ENCODE measurements at places on chromosomes 2 and 18.

GRCh38 chr2:23430263-23430662 is 45.3 kb downstream of the KLHL29 start:
- no peak for DNase-seq

GRCh38 chr2:10441948-10442347 is 6.2 kb downstream of the ODC1 start:
- DNase-seq, result no peak

DNA sequence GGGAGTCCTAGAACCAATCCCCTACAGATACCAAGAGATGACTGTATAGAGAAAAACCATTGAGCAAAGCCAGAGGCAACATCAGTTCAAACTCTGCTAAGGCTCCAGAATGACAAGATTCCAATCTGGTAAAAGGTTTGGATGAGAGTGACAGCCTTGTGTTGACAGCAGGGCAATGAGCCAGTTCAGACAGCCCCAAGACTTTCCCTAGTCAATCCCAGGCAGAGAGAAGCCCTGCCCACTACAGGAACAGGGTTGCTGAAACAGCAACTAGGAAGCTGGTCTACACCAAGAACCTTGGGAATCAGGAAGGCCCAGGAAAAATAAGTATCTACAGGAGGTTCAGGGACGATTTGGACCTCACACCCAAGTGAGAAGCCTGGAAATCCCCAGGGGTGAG is 3.3 kb downstream of the PSTPIP2 start:
- no peak for DNase-seq

- peak; percentile 68 for DNase-seq
Observed at GRCh38 chr2:58107803-58108710, 61.5 kb downstream of the VRK2 start.

- no peak for DNase-seq
Observed at GRCh38 chr2:33268246-33268831, 208.1 kb upstream of the RASGRP3 start.

GRCh38 chr18:62183578-62184195 is 3.2 kb downstream of the PIGN start:
- no peak for DNase-seq

GRCh38 chr2:42136782-42137124 is 32.4 kb upstream of the EML4 start:
- no peak for DNase-seq

DNA sequence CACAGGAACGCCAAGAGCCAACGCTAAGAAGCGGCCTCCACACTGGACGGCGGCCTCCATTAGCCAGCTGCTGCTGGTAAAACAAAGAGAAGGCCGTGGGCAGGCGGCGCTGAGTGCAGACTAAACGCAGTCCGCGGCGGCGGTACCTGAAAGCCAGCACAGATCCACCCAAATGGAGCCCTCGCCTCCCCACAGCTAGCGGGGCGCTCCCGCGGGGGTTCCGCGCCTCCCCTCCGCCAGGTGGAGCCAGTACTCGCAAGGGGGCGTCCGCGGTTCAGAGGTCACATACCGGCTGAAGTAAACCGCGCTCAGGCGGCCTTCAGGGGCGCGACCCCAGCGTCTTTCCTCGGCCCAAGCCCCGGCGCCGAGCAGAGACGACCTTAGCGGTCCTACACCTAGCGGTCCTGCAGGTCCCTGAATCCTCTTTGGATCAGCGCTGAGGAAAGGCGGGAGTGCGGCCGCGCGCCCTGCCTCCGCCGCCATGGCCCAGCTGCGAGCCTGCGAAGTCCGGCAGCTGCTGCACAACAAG is 293.1 kb upstream of the ERBB4 start:
- no peak for DNase-seq

DNA sequence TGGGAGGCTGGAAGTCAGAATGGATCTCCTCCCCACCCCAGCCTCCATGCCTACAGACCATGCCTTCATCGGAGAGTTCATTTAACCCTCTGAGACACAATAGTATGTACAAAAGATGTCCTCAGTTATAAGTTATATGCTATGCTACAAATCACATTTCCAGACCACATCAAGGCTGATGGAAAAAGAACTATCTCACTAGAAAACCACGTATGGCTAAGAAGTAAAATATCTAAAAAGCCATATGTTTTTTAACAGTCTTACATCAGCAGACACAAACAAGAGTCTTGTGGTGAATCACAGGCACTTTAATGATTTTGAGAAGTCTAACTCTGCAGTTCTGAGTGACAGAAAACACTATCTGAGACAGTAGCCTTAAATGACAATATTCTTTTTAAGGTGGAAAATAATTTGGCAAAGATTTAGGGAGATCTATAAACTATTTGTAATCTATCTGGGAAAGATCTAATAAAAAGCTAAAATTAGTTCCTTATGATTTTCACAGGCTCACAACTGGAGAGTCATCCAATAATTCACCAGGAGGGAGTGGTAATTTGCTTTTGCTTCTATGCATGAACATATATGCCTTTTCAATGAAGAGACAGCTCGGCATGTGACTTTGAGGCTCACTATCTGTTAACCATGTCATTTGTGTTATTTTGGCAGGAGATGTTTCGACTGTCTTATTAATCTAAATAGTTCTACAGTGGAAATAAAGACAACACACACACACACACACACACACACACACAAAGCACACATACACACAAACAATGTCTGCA is 197.5 kb downstream of the IRS1 start:
- DNase-seq, result no peak

- no peak for DNase-seq
Observed at GRCh38 chr2:219111375-219112061, 49.1 kb downstream of the NHEJ1 start.

GRCh38 chr2:233034091-233034882 is 1.8 kb downstream of the NEU2 start:
- DNase-seq, result no peak

- DNase-seq, result peak; percentile 91
Observed at GRCh38 chr18:80009661-80010550, 21.5 kb upstream of the TXNL4A start.

DNA sequence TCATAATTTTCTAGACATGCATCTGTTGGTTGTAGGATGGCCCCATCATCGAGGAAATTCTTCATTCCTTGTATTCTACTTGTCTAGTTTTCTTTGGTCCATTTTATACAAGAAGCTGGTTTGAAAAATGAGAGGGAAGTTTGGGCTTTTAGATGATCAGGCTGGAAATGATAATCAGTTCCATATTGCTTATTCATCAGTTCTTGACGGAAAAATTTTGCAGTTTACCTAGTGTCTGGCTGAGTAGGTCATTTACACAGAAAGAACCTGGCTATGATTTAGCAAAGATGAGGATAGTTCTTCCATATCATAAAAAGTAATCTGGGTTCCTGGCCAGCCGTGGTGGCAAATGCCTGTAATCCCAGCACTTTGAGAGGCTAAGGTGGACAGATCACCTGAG is 374.9 kb downstream of the LRRTM1 start:
- DNase-seq, result no peak

GRCh38 chr2:10035053-10035422 is 8.3 kb upstream of the KLF11 start:
- no peak for DNase-seq

- DNase-seq, result no peak
Observed at GRCh38 chr2:11186145-11186544, 30.9 kb downstream of the SLC66A3 start.

GRCh38 chr2:46978723-46979122 is 63.1 kb upstream of the MCFD2 start:
- no peak for DNase-seq

DNA sequence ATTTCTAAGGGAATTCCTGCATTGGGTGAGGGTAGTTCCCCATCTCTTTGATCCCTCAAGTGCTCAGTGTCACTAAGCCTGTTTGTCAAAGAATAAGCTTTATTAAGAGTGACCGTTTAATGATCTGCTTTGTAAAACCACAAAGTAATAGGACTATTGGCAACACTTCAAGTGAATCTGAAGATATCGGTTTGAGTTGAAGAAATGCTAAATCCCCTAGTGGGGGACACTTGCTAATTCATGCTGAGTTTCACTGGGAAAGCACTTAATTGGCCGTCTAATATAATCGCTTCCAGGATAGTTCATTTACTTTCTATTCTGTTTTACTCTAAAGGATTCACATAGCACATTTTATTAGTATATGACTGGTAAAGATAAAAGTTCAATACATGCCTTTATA is 54.4 kb downstream of the DTNA start:
- no peak for DNase-seq

- no peak for DNase-seq
Observed at GRCh38 chr2:176482107-176482506, 212.9 kb downstream of the MTX2 start.

Measured in RWPE1 (cell line).